Right kidney (tissue), 9 donors: ENCODE measurements at places on chromosomes 13 and 19.

GRCh38 chr19:38162094-38162493 is 61.9 kb downstream of the DPF1 start:
- DNase-seq, result no peak

DNA sequence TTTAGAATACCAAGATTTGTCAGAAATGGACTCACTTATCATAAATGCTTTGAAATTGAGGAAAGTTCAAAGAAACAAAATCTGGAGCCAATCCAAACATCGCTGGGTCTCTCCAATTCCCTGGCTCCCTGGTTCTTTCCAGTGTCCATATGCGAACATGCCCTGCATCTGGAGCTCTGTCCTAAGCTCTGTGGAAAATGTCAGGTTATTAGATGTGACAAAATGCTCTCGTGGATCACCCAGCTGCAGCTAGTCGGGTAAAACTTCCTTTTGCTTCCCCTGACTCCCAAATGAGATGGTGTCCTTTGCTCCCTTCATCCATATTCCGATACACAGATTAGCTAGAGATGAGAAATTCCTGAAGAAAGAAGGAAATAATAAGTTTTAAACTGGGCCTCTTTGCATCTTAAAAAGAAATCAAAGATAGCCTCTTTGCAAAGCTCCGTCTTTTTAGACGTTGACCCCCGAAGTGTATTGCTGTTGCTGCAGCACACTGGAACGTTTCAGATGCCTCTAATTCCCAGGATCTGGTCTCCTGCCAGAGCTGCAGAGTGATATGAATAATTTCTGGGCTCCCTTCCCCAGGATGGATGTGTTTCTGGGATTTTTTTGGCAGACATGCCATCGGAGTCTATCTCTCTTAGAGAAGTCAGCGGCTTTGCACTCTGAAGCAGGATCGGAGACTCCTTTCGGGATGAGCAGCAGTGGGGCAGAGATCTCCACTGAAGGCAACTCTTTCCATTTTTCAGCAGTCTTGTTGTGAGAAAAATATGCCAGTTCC is 102.9 kb downstream of the TEX26 start:
- DNase-seq, result no peak

DNA sequence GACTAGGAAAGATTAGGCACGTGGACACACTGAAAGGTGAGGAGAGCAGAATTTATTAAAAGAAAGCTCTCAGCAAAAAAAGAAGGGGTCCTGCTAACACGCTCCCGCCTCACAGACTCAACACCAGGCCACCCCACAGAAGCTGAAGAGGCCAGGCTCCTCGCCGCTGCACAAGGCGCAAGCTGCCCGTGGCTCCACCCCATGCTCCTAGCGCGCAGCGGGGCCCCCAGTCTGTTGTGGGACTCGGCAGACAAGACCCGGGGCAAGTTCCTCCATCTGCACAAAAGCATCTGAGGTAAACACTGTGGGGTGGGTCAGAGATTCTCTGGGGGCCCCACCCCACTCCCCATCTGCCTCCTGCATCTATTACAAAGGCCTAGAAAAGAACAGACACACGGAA is 1462.4 kb downstream of the EFNB2 start:
- no peak for DNase-seq

DNA sequence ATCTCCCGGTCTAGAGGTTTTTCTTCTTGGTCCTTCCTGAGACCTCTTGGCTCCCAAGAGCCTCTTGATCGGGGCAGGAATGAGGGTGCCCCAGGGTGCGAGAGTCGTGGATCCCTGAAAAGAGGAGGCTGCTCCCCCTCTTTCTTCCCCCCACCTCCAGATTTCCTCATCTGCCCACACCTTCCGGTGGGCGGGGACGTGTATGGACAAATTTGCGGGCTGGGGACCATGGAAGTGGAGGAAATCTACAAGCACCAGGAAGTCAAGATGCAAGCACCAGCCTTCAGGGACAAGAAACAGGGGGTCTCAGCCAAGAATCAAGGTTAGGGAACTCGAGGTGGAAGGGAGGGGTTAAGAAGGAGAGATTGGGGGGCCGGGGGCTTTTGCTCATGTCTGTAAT is at the start of gene MCEMP1:
TSS of gene MCEMP1 (plus strand) at position 237 of the 400 bp plus-strand sequence. CDS start at position 268, 31 bp downstream.
- no peak for DNase-seq

DNA sequence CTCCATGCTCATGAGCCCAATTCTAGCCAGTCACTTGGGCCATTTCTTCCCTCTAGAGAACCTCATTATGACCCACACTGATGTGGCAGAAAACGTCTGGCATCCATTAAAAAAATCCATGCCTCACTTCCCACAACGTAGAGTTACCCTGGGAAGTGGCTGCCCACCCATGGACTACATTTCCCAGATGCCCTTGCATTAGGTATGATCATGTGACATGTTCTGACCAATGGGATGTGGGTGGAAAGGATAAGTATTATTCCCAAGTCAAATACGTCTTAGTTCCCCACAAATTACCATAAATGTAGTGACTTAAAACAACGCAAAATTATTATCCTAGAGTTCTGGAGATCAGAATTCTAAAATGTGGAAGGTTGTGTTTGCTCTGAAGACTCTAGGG is 47.9 kb upstream of the ZNRF4 start:
- DNase-seq, result no peak

DNA sequence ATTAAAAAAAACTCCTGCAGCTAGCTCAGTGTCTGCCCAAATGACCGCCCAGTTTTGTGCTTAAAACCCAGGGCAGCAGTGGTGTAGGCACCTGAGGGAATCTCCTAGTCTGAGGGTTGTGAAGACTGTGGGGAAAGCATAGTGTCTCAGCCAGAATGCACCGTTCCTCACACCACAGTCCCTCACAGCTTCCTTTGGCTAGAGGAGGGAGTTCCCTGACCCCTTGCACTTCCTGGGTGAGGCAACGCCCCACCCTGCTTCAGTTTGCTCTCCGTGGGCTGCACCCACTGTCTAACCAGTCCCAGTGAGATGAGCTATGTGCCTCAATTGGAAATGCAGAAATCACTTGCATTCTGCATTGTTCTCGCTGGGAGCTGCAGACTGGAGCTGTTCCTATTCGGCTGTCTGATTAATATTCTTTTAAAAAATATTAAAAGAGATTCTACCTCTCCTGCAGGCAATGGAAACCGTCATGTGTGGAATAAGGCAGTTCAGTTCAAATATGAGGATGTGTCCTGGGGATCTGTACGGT is 645.7 kb downstream of the FGF9 start:
- no peak for DNase-seq

DNA sequence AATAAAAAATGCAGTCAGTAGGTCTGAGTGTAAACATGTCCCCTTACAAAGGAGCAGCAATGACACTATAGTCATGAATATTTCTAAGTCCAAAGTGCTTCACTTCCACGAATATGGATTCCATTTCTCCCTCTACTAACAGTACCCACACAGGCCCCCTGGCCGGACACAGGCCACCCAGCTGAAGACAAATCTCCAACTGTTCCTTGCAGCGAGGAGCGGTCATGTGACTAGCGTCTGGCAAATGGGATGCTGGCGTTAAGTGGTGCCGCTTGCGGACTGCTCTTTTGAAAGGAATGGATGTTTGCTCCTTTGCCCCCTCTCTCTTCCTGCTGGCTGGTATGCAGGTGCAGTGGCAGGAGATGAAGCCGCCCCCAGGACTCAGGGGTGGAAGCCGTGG is 16.2 kb downstream of the PPP1R12C start:
- DNase-seq, result no peak

DNA sequence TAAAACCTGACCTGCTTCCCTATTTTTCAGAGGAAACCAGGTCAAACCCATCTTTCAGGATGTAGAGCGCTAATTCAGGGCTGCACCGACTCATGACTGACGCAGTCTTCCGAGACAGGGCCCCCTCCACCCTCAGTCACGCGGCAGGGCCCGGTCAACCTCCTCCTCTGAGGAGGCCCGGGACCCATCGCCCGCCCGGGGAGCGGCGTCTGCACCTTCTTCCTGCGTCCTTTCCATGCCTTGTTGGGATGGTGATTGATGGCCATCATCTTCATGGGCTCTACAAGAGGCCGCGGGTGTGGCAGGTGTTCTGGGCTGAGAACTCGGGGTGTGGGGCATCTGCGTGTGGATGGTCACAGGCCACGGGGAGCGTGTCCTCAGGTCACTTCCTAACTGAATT is 26.0 kb downstream of the GRTP1 start:
- DNase-seq, result no peak

GRCh38 chr13:42497798-42498197 is 76.2 kb upstream of the TNFSF11 start:
- DNase-seq, result no peak

DNA sequence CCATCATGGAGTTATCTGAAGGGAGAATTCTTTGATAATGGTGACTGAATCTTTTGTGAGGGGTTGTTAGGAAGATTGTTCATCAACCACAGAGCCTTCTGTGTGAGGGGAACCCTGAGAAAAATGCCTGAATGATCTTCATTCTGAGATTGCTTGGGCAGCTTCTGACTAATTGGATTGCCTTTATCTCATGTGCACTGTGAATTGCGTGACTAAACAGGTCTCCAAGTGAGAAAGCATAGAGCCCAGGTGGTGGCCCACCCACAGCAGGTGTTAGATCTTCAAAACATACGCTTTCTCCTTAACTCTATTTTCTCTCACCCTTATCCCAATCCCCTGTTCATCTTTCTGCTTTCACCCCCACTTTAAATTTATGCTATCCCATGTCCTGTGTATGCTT is 58.3 kb downstream of the DOCK9 start:
- no peak for DNase-seq

- DNase-seq, result no peak
Observed at GRCh38 chr13:22229916-22230315, 559.0 kb downstream of the FGF9 start.

DNA sequence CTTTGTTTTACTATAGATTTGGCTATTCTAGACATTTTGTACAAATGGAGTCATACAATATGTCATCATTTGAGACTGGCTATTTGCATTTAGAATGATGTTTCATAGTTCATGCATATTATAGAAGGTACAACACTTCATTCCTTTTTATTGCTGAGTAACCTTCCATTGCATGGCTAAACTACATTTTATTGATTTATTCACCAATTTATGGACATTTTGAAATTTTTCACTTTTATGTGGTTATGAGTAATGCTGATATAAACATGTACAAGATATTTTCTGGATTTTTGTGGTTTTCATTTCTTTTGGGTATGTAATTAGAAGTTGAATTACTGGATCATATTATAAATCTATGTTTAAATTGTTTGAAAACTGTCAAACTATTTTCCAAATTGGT is 710.3 kb upstream of the SLITRK5 start:
- no peak for DNase-seq

- DNase-seq, result no peak
Observed at GRCh38 chr19:10681658-10682057, 19.6 kb upstream of the QTRT1 start.
